Breast epithelium (tissue), 4 donors: ENCODE measurements at places on chromosomes 16 and 17.

GRCh38 chr17:58079300-58080033 lies 3.8 kb upstream of the DYNLL2 start:
- DNase-seq: no peak

DNA sequence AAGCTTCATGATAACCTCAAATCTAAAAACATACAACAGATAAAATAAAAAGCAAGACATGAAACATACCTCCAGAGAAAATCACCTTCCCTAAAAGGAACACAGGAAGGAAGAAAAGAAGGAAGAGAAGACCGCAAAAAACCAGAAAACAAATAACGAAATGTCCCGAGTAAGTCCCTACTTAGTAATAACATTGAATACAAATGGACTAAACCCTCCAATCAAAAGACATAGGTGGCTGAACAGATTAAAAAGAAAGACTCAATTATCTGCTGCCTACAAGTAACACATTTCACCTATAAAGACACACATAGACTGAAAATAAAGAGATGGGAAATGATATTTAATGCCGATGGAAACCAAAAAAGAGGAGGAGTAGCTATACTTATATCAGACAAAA lies 6.2 kb downstream of the FBXO39 start:
- DNase-seq: no peak

DNA sequence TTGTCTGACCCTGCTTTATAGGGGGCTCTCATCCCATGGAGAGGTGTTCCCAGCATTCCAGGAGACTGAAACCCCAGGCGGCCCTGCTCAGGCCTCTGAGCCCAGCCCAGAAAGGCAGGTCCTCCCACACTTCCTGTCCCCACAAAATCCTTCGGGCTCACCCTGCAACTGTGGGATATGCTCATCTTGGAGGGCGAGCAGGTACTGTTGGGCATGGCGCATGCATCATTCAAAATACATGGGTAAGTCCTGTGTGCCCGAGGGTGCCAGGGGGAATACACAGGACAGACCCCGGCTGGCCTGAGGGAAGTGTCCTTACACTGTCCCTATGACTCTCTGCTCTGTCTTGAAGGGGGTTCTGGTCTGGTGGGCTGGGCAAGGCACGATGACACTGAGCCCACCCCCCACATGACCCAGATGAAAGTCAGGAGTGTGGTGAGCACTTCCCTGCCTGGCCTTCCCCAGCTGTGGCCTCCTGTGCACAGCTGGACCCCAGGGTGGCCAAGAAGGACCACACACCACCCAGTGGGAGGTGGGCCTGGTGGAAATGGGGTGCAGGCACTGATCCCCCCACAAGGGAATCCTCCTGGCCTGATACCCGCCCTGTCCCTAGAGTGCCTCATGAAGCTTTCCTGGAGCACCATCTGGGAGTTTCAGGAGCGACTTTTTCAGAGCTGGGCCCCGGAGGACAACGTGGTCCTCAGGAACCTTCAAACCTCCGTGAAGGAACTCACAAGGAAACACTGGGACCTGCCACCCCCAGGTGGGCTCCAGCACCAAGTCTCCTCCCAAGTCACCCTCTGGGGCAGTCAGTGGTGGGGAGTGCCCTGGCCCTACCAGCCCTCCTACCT lies 46.7 kb downstream of the USP22 start:
- no peak for DNase-seq

DNA sequence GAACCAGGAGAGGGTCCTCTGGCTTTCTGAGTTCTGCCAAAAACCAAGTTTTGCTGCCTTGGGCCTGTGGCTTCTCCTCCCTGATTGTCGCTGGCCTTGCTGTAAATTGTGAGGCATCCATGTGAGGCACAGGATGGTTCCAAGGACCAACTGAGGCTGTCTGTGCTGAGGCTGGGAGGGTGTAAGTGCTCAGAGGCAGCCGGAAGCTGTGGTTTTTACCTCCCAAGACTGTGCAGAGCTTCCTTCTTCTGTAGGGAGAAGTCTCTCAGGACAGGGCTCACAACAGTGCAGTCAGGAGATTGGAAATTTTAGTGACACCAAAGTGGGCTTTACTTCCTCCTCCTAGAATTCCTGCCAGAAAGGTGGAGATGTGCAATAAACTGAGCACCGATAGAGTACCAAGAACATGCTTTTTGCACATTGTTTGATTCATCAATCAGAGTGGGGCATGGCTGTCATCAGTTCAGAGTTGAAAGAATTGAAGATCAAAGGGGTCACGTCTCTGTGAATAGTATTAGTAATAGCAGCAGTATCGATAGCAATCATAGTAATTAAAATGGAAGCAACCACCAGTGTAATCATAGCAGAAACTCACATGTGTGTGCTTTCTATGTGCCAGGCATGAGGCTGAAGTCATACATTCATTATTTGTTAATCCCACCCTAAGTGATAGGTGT lies 467.1 kb downstream of the WWOX start:
- no peak for DNase-seq

GRCh38 chr16:68732042-68732680 lies 4.9 kb upstream of the CDH1 start:
- DNase-seq: no peak

- DNase-seq: no peak
Measured at GRCh38 chr17:60311186-60311585, 80.7 kb downstream of the USP32 start.

DNA sequence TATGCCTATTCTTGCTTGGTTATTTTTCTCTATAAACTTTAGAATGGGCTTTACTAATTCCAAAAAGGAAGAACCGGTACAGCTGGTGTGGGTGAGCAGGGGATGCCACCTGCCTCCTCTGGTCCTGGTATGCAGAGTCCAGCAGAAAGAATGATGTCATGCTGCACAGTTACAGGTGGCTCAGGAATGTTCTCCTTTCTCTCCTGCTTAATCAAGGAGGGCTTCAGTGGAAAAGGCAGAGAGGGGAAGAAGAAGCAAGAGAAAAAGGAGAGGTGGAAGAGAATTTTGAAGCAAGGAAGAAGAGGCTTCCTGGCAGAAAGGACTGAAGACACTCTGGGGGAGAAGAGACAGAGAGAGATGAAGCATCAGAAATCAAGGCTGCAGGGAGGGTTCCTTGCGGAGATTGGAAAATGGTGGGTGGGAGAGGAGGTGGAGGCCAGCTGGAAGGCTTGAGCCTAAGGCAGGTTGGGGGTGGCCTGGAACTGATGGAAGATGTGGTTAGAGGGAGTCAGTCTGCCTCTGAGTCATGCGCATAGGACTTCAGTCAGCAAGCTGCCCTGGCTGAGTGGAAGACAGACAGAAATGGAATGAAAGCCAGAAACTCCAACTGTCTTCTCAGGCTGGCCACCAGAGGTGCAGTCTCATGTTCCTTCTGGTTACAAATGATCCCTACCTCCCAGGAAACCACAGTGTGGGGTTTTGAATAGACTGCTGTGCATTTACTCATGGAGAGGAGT lies 64.6 kb upstream of the CRHR1 start:
- no peak for DNase-seq

DNA sequence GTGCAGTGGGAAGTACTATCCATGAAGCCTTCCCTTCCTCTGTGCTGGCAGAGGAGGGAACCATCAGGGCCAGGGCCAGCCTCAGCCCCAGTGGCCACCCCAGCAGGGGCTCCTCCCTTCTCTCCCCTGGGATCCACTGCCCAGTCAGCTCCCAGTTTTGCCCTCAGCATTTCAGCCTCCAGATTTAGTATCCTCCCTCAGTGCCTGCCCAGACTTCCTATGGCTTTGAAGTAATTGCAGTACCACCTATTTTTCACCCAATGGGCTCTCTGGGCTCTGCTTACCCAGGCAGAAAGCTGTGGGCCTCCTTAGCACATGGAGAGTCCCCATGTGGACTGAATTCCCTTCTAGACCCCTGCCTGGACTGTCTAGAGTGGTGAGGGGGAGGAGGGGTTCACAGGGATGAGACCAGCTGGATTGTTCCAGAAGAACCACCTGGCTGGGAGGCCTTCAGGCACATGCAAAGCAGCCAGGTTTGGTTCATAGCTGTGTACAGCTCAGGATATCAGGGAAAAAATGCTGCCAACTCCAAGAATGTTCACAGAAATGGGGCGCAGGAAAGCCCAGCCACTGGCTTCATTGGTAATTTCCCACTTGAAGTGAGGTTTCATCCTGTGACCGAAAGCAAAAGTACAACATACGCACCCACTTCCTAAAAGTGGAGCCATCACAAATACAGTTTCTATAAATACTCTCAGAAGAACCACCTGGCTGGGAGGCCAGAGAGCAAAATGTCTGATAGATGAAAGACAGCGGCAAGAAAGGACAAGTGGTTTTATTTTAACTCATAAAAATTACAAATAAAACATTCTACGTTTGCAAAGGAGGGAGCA lies 15.2 kb upstream of the HERPUD1 start:
- DNase-seq: no peak
